ENCODE measurements at places on chromosomes 3 and 15.

DNA sequence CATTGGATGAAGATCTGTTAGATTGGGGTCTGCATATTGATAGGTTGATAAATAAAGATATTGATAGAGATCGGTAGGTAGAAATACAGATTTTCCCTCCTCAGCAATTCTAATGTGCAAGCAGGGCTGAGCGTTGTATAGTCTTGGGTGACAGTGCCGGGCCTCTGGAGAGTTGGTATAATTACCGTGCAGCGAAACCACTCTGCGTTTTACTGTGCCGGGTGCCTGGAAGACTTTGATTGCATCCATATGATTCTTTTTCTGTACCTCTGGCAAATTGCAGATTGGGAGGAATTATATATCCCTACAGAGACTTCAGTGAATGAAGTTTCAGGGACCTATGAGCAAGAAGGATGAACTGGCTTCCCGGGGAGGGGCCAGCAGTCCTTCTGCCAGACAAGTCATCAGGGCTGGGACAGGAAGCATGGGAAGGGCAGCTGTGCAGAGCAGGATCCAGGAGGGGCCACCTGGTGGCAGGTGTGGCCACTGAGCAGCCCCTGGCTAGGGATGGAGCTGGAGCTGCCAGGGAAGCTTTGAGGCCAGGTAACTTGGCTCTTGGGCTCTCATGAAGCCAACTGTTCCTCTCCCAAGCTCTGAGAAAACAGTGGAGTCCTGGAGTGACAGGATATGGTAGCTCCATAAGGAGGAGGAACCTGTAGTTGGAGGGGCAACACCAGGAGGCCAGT lies 132.5 kb downstream of the APBA2 start:
- DNase-seq: no peak

- DNase-seq: no peak
These were observed 5.3 kb downstream of the SEMA3G start for GRCh38 chr3:52439426-52440248.

GRCh38 chr3:30551927-30552326 lies 54.5 kb upstream of the TGFBR2 start:
- DNase-seq: no peak

- peak; percentile 67 for DNase-seq
These were observed 2.7 kb downstream of the BCL6 start for GRCh38 chr3:187742351-187743171.

DNA sequence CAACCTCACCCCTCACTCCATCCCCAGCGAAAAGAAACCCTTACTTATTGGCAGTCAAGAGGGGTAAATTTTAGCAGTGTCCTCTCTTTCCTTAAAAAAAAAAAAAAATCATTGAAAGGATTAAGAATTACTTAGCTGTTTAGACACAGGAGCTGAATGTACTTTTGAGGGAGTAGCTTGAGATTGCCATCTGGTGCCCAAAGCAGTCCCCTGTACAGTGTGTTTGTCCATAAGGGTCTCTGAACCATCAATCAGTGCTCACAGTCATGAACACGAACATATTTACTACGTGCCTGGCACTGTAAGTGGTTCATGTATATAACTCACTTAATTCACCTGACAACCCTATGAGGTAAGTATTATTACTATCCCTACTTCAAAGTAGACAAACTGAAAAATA lies 463.5 kb downstream of the RAP2B start:
- DNase-seq: no peak

GRCh38 chr15:38945551-38946298 lies 381.1 kb upstream of the RASGRP1 start:
- DNase-seq: no peak

DNA sequence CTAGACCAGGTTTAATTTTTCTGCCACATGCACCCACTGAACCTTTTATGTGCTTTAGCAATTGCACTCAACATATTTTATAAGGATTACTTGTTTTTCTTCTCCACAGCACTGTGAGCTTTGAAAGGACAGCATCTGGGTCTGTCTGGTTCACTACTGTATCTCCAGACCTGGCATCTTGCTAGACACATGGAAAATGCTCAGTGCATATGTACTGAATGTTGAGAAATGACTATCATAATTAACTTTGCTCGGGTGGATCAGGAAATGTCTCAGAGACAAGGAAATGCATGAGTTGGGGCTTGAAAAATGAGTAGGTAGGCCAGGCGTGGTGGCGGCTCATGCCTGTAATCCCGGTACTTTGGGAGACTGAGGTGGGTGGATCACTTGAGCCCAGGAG lies 40.2 kb downstream of the DOCK3 start:
- no peak for DNase-seq

DNA sequence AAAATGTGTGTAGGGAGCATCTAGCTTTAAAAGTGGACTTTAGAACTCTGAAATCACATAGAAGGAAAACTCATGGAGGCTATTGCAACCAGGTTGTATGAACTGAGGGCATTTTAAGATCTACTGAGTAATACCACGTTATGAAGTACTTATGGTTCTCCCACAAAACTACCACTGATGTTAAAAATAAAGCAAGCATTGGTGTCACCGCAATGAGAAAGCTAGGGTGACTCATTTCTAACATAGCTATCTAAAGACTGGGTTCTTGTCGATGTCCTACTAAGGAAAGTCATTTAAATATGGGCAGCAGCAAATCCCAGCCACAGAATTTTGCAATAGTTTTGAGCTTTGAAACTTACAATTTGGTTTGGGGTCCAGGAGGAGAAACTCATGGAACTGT lies 584.8 kb downstream of the DIPK2A start:
- DNase-seq: no peak

- DNase-seq: no peak
These were observed 43.7 kb downstream of the NMD3 start for GRCh38 chr3:161264852-161265251.

- DNase-seq: no peak
These were observed 22.0 kb downstream of the CNOT10 start for GRCh38 chr3:32707026-32707370.
